ENCODE measurements at places on chromosomes 4 and X. TPM values are rescaled to one million over a fixed set of nuclear protein-coding genes. Genes with fewer than 3 reads are reported as not detected.
A peak's percentile ranks its signal among the peaks of the same experiment; 100 is the strongest.

GRCh38 chr4:85491527-85491926, 16.6 kb downstream of the ARHGAP24 start:
- H3K4me1 ChIP-seq: peaks cover 19% of the 10 kb centered on the region
- no peak overlapping the region for H3K27ac ChIP-seq
- no peak overlapping the region for H3K4me3 ChIP-seq
- no peaks in the 10 kb centered on the region for H3K36me3 ChIP-seq

GAGE12E gene
- not detected for total RNA-seq

F11 gene
- total RNA-seq: not detected

FHIP1A gene
- total RNA-seq: 13.8 TPM

PHEX gene
- total RNA-seq: 1.0 TPM

DNA sequence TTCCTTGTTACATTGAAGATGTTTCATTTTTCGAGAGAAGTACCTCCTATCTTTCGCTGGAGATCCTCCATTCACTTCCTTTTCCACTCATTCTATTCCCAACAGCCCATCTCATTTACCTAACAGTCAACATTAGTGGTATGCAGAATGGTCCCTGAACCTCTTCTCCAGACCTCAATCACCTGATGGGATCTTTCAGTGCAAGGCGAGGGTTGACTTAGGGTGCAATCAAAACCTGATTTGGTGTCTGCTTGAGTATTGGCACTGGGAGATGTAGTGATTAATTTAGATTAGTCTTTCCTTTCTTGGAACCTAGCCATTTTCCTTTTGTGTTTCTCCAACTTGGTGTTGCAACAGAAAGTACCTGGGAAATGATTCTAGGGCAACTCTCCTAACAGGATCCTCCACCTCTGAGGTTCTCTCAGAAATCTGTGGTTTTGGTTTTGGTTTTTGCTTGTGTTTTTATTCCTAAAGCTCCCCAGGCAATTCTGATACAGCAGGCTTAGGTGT, 18.4 kb downstream of the DDX3X start:
- no peaks in the 10 kb centered on the region for H3K4me1 ChIP-seq
- H3K36me3 ChIP-seq: peaks cover 22% of the 10 kb centered on the region
- no peak overlapping the region for H3K4me3 ChIP-seq
- peak; percentile 47 for DNase-seq
- H3K27ac ChIP-seq: no peak overlapping the region
- no peaks in the 10 kb centered on the region for H3K27me3 ChIP-seq

- H3K36me3 ChIP-seq: no peaks in the 10 kb centered on the region
- H3K4me1 ChIP-seq: peaks cover 9% of the 10 kb centered on the region
- H3K27me3 ChIP-seq: no peaks in the 10 kb centered on the region
- no peak overlapping the region for H3K27ac ChIP-seq
- H3K4me3 ChIP-seq: no peak overlapping the region
Observed at GRCh38 chr4:6719611-6720179, 3.7 kb downstream of the BLOC1S4 start.

- no peaks in the 10 kb centered on the region for H3K36me3 ChIP-seq
- no peak overlapping the region for H3K4me3 ChIP-seq
Observed at GRCh38 chr4:177367336-177367735, 57.7 kb downstream of the NEIL3 start.

GRCh38 chr4:134215620-134216344, 14.2 kb upstream of the PABPC4L start:
- no peaks in the 10 kb centered on the region for H3K36me3 ChIP-seq
- H3K27me3 ChIP-seq: no peaks in the 10 kb centered on the region
- peak overlapping the region; percentile 65 for H3K27ac ChIP-seq
- no peak for DNase-seq
- H3K4me3 ChIP-seq: no peak overlapping the region

BMP2K gene
- total RNA-seq: 24.5 TPM

DNA sequence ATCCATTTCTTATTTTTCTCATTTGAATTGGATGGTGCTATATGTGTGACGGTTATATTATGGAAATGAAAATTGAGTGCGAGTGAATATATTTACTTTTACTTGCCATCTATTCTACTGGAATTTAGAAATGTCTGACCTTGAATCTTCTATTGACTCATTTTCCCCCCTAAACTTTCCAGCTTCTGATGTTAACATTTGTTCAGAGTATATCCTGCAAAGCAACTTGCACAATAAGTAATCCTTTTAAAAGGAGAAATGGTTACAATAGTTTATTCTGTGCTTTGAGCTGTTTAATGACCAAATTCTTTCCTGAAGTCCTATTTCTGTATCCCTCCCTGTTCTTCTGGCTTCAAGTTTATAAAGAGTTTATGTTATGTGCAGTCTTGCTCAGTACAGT, 116.7 kb downstream of the ARHGAP10 start:
- H3K4me1 ChIP-seq: no peaks in the 10 kb centered on the region
- no peaks in the 10 kb centered on the region for H3K36me3 ChIP-seq
- DNase-seq: no peak
- H3K27me3 ChIP-seq: no peaks in the 10 kb centered on the region

GRCh38 chr4:75512386-75513211, 1.6 kb downstream of the RCHY1 start:
- peak; percentile 11 for DNase-seq
- H3K36me3 ChIP-seq: peaks cover 10% of the 10 kb centered on the region
- H3K4me3 ChIP-seq: peak overlapping the region; percentile 95
- H3K4me1 ChIP-seq: peaks cover 38% of the 10 kb centered on the region
- no peaks in the 10 kb centered on the region for H3K27me3 ChIP-seq

FAM236C gene
- total RNA-seq: not detected

DNA sequence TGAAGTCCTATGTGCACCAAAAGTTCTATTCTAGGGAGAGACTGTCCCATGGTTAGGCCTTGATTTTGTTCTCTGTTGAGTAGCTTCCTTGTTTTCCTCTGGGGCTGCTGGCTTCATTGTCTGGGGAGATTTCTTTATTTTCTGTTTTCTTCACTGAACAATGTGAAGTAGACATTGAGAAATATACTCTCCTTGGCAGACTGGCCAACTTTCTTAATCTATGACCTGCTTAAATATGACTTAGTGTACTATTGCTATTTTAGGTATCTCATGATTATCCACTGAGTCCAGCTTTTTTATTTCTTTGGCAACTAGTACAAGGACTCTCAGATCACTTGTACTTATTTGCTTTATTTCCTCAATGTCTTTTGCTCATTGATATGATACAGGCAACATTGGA, 1594.6 kb downstream of the ARAP2 start:
- H3K27me3 ChIP-seq: no peaks in the 10 kb centered on the region
- H3K4me1 ChIP-seq: no peaks in the 10 kb centered on the region
- no peak overlapping the region for H3K27ac ChIP-seq
- no peaks in the 10 kb centered on the region for H3K36me3 ChIP-seq
- H3K4me3 ChIP-seq: no peak overlapping the region

FAM184B gene
- total RNA-seq: 0.47 TPM

- H3K4me1 ChIP-seq: no peaks in the 10 kb centered on the region
- DNase-seq: no peak
- no peak overlapping the region for H3K4me3 ChIP-seq
- H3K27ac ChIP-seq: no peak overlapping the region
- no peaks in the 10 kb centered on the region for H3K27me3 ChIP-seq
Observed at GRCh38 chr4:11471618-11472017, 42.9 kb upstream of the HS3ST1 start.

DNA sequence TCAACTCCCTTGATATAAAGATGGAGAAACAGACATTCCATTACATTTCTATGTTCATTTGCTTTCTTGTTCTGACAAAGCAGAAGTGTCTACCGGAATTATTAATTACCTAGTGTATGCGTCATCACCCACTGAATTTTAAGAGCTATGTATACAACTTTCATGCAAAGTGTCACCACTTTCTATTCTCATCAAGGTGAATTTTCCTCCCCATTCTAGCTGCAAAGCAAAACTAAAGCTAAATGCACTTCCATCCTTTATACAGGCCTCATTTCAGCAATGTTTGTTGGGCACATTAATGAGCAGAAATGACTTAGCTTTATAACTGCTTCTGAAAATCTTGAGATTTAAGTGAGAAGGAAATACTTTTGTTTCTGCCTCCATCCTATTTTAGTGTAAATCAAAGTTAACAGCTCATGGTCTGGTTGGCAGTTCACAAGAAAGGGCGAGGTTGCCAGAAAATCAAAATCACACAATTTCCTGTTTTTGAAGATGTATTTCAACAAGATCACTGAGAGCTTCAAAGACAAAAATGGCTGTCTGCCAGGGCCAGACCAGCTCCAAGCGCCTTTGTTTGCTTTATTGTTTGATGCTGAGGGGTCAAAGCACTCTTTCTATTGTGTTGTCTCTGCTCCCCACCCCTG, 7.2 kb upstream of the FAM9C start:
- no peak overlapping the region for H3K27ac ChIP-seq
- no peak overlapping the region for H3K4me3 ChIP-seq

DNA sequence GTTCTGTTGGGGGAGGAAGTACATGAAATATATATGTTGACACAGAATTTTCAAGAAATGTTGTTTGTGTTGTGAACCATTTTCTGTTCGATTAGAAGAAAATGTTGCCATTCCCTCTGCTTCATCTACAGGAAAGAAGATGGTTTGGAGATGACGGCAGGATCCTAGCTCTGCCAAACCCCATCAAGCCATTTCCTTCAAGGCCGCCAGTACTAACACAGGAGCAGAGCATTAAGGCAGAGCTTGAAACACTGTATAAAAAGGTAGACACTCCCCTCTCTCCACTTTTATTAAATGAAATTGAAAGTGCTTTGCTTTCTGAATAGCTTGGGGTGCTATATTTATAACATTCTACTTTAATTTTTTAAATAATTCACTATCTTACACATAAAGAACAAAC, 46.8 kb downstream of the CC2D2A start:
- H3K27ac ChIP-seq: no peak overlapping the region
- H3K4me3 ChIP-seq: no peak overlapping the region
- no peak for DNase-seq
- peaks cover 4% of the 10 kb centered on the region for H3K36me3 ChIP-seq
- no peaks in the 10 kb centered on the region for H3K4me1 ChIP-seq

DNA sequence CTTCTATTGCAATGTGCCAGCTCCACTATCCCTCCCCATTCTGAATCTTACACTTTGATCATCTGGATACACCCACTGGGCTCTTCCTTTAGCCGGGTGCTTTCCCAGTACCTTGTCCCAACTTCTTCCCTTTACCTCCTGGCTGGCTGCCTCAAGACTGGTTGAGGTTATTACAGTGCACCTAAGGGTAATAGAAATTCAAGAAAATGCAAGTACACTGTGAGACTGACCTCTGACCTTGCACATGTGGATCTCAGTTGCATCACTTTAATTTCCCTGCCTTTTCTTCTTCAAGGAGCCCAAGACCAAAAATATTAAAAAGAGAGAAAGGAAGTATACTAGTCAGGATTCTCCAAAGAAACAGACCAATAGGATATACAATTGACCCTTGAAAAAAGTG, 53.9 kb upstream of the NOCT start:
- no peak overlapping the region for H3K4me3 ChIP-seq
- DNase-seq: no peak
- no peak overlapping the region for H3K27ac ChIP-seq
- no peaks in the 10 kb centered on the region for H3K36me3 ChIP-seq

DNA sequence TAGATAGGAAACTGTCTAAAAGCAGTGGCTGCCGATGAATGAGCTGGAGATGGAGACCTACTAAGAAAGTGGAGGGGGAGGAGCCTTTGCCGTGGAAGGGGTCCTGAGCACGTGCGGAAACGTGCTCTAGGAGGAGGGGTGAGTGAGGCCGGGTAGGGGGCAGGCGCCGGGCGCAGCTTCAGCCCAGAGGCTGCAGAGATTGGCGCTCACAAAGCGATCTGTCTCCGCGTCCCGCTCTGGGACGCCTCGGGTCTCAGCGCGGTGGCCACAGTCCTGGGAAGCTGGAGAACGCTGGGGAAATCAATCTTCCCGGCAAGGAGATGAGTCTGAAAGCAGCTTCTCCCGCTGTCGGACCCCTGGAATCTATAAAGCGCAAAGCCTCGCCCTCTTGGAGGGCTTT, 444 bp upstream of the ARHGAP6 start:
- H3K4me1 ChIP-seq: no peaks in the 10 kb centered on the region
- peaks cover 92% of the 10 kb centered on the region for H3K27me3 ChIP-seq
- no peak for DNase-seq
- H3K36me3 ChIP-seq: no peaks in the 10 kb centered on the region
- H3K27ac ChIP-seq: no peak overlapping the region

TRIM60 gene
- not detected for total RNA-seq

DNA sequence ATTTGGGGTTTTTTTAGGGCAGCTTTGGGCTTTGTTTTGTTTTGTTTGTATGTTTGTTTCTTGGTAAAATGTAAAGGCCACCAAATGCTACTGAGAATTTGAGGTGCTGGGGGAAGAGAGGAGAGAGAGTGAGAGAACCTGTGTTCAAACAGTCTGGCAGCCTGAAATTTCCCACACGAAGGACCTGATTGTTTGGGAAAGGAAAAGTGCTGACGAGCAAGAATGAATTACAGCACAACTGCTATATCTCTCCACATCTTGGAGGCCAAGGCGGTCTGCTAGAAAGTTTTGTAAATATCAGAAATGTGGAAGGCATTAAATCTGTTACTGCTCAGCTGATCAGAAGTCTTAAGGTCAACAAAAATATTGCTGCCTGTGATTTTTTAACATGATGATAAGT, 170.5 kb downstream of the PALLD start:
- H3K4me3 ChIP-seq: no peak overlapping the region
- no peaks in the 10 kb centered on the region for H3K27me3 ChIP-seq
- no peaks in the 10 kb centered on the region for H3K36me3 ChIP-seq
- no peak for DNase-seq
- H3K4me1 ChIP-seq: peaks cover 50% of the 10 kb centered on the region

- peaks cover 5% of the 10 kb centered on the region for H3K4me1 ChIP-seq
- H3K27ac ChIP-seq: no peak overlapping the region
- no peak overlapping the region for H3K4me3 ChIP-seq
Observed at GRCh38 chr4:38366456-38366855, 297.5 kb upstream of the KLF3 start.

GRCh38 chr4:68256284-68256683, 10.8 kb upstream of the TMPRSS11B start:
- no peak overlapping the region for H3K4me3 ChIP-seq
- DNase-seq: no peak
- no peaks in the 10 kb centered on the region for H3K4me1 ChIP-seq
- no peak overlapping the region for H3K27ac ChIP-seq
- H3K27me3 ChIP-seq: 0 out of 2 replicates have a peak, but pooled peaks cover 7% of the 10 kb centered on the region

DNA sequence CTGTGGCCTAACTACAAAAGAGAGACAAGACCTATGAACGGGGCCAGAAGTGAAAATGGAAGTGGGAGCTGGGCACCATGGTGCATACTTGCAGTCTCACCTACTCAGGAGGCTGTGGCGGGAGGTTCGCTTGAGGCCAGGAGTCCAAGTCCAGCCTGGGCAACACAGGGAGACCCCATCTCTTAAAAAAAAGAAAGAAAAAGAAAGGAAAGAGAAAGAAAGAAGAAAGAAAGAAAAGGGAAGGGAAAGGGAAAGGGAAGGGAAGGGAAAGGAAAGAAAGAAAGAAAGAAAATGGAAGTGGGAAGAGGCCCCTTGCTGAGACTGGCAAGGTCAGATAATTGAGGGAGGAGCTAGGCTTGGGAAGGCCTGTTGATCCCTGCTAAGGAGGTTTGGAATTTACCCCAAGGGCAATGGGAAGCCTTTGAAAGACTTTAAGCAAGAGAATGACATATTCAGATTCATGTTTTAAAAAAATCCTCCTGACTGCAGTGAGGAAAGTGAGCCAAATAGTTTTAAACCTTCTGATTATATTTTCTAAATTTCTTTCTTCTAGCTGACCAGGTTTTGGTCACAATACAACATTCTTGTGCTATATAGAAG, 17.7 kb upstream of the HERC5 start:
- no peaks in the 10 kb centered on the region for H3K36me3 ChIP-seq
- H3K27ac ChIP-seq: no peak overlapping the region
- no peak for DNase-seq
- no peaks in the 10 kb centered on the region for H3K27me3 ChIP-seq
- no peaks in the 10 kb centered on the region for H3K4me1 ChIP-seq

UGT2B17 gene
- total RNA-seq: not detected

- no peak for DNase-seq
- H3K27me3 ChIP-seq: no peaks in the 10 kb centered on the region
- no peak overlapping the region for H3K4me3 ChIP-seq
- H3K27ac ChIP-seq: no peak overlapping the region
- H3K36me3 ChIP-seq: no peaks in the 10 kb centered on the region
- H3K4me1 ChIP-seq: no peaks in the 10 kb centered on the region
Observed at GRCh38 chrX:80556148-80556547, 135.9 kb downstream of the TENT5D start.

Measured in PC-3 (cell line).